Lower leg skin (tissue), 4 donors: ENCODE measurements at places on chromosomes 3 and 15. TPM values are rescaled to one million over a fixed set of nuclear protein-coding genes. Genes with fewer than 3 reads are reported as not detected.

ADAM10 gene
- total RNA-seq, result 45.1 TPM

OR4F6 gene
- not detected for total RNA-seq

SLC28A1 gene
- total RNA-seq, result not detected

GXYLT2 gene
- total RNA-seq, result 6.8 TPM

C3orf20 gene
- not detected for total RNA-seq

PLXNA1 gene
- total RNA-seq, result 40.3 TPM
